ENCODE measurements at places on chromosomes 2 and 18.

DNA sequence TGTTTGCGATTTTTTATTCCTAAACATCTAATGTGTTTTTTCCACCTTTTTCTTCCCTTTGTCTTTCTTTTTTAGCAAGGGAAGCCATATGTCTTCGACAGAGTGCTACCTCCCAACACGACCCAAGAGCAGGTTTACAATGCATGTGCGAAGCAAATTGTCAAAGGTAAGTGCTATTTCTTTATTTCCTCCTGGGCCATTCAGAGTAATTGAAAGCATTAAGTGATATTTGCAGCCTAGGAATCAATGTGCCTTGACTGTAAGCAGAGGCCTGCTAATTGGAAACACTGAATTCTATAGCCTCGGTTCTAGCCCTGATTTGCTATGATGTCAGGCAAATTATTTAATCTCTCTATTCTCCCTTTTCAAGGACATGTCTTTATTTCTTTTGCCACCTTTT lies 47.0 kb downstream of the KIF5C start:
- DNase-seq: no peak

DNA sequence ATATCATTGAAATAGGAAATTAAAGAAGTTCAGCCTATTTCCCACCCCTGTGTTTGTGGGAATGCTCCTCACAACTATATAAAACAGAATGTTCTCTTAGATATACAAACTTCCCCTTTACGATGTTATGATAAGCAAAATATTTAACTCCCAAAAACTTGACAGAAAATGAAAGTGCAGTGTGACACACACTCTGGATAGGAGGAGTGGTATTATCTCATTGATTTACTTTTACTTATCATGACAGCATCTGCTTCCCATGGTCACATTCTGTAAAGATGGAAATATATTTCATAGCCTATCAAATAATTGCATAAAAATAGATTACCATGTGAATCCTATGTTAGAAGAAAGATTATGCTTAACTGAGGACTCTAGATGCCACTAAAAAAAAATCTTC lies 96.6 kb upstream of the STK17B start:
- no peak for DNase-seq

DNA sequence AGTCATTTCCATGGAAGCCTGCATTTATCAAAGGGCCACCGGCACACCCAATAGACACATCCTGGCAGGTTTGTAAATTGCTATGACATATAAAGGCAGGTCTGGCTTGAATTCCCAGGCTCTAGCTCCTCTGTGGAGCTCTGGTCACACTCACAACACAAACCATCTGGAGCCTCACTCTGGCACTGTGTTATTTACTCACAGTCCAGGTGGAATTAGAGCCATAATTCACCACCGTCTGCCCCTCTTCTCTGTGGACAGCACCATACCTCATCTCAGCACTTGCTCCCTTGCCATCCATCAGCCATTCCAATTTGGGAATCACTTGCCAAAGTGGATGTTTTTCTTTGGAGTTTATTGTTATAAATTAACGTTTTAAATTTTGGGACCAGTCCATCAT lies 84.3 kb upstream of the OSR1 start:
- DNase-seq: no peak

- no peak for DNase-seq
Measured at GRCh38 chr18:11179959-11180519, 30.7 kb upstream of the PIEZO2 start.

- DNase-seq: no peak
Measured at GRCh38 chr2:40093021-40093675, 314.1 kb upstream of the THUMPD2 start.

DNA sequence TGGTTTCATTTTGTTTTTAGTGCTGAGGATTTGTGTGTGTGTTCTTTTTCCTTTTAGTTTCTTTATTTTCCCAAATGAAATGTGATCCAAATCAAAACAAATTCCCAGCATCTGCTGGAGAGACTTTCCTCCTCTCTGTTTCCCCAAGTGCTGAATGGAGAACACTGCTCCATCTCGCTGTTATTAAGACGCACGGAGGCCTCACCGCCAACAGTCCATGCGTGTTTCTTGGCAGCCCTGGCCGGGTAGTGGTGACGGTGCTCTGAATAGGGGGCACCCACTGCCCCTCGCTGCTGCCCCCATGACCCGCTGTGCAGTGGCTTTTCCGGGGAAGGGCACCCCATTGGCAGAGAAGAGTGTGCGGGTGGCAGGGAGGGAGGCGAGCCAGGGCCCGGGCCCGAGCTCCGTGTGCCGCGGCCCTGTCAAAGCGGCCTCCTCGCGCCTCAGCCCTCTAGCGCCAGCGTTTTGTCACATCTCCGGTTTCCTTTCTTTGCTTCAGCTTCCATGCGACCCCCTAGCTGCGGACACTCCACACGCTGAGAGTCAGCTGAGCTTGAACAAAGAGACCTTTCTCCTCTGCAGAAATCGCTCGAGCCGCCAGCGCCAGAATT lies 473.7 kb upstream of the SALL3 start:
- no peak for DNase-seq

DNA sequence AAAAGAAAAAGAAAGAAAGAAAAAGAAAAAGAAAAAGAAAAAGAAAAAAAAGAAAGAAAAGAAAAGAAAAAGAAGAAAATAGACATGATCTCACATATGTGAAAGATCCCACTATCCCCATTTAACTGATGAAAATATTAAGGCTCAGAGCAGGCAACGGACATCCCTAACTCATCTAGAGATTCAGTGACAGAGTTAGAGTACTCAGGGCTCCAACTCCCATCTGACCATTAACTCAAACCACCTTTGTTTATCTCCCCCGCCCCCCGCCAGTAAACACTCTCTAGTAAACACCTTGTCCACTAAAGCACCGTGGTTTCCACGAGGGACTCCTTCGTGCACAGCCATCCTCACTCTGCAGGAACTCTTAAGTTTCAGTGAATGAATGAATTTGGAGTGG lies 142.9 kb downstream of the TGIF1 start:
- no peak for DNase-seq

DNA sequence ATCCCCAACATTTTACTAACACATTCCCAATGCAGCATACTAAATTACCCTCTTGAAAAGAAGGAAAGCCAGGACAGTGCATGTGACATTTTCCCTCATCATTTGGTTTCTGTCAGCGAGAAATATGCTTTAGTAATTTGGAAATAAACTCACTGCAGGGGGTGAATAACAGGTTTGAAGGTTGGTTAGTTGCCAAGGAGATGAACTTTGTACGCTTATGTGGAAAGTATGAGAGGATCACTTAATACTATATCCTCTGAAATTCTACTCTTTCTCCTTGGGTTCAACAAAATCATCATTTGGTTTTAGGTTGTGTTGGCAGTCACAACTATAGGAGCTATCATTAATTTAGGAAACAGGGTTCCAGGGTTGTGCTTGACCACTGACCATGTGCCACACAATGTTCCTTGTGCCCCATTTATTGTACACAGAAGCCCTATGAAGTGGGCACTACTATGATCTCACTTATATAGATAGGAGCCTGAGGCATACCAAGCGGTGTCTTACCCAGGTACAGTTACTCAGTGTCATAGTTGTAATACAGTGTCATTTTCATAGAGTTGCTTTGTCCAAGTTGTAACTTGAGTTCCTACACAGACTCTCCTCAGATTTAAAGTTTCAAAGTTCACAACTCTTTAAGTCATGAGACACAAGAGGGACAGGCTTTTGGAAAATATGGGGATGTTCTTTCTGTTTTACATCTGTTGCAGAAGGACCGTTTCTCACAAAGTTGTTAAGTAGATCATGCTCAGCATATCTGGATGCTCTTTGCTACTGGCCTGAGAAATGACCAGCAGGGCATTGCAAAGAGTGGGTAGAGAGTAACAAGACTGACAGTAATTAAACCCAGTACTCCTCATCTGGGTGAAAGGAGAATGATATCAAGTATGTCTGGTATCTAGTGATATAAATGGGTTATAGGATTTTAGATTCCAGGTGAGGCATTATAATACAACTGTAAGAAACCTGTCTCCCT lies 91.8 kb downstream of the MAP4K4 start:
- no peak for DNase-seq

DNA sequence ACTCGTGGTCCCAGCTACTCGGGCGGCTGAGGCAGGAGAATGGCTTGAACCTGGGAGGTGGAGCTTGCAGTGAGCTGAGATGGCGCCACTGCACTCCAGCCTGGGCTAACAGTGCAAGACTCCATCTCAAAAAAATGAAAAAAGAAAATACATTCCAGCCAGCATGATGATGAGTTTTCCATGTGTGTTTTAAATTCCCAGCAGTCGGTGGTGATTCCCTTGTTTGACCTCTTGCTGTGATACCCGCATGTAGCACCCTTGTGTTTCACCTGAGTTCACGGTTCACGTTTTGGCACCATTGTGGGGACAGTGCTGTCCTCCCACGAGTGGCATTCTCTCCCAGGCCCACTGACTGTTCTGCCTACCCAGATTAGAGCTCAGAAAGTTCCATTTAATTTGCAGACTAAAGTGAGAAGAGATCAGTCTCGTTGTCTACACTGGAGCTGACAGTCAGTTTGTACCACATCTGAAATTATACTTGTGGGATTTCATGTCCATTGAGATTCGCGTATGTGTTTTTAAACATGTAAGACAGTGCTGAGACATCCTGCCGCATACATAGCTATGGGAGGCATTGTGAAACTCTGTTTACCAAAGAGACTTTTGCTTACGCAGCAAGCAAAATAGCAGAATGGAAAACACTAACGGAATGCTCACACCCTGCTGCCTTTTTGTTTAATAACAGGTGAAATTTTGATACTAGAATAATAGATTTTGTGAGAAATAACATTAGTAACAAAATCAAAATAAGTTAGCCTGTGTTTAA lies 157.1 kb downstream of the GBX2 start:
- DNase-seq: no peak

- no peak for DNase-seq
Measured at GRCh38 chr2:31957354-31958139, 53.3 kb downstream of the MEMO1 start.

- peak; percentile 98 for DNase-seq
Measured at GRCh38 chr2:165462443-165462842, 7.1 kb upstream of the CSRNP3 start.

DNA sequence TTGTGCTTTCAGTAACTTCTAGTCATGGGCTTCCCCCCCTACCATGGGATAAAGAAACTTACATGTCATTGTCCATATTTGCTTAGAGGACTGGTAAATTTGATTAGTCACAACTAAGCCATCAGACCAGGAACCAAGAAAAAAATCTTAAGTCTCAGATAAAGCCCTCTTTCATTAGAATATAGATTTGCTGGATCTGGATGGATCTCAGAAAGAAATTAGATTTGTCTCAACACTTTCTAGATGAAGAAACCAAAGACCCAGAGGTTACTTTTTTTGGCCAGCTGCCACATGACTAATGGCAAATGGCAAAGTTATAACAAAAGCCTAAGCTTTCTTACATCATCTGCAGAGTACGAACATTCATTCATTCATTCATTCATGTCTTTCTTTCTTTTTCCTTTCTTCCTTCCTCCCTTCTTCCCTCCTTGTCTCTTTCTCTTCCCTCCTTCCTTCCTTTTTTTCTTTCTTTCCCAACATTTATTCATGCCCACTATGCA lies 60.2 kb downstream of the CDCA7 start:
- peak; percentile 77 for DNase-seq

GRCh38 chr18:58609536-58609993 lies 19.3 kb downstream of the ALPK2 start:
- DNase-seq: no peak

DNA sequence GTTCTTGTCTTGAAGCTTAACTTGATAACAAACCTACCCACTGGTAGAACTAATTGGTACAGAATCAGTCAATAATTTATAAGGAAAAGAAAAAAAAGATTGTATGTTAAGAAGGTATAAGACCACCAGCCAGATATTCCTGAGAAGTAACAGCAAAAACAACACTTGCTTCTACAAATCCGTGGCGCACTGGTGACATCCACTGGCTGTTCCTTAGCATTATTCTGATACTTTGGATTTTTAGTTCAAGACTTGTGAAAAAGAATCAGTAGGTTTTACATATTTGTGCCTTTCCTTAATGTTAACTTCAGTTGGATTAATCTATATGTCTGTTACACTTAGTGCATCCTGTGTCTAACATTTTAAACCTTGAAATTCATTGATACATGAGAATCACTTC lies 141.8 kb downstream of the GRB14 start:
- DNase-seq: peak; percentile 14

GRCh38 chr2:111633643-111634042 lies 250.3 kb downstream of the ANAPC1 start:
- no peak for DNase-seq

DNA sequence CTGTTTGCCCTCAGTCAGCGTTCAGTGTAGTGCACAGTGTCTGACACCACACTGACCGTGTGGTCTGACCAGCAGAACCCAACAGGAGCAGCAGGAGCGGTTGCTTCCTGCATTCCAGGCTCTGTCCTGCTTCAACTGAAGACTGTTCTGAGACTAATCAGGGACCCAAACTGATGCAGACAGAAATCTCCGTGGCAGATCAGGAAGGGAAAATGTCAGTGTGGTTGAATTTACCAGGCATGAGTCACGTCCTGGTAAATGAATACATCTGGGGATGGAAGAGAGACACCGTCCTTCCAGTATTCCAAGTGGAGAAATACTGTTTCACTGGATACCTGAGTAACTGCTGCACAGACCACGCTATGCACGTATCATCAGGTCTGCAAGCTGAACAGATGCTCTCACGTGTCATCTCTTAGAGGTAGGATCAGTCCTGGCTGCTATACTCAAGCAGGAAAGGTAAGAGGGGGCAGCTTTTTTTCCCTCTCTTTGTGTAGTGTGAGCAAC lies 223.6 kb upstream of the EPAS1 start:
- DNase-seq: no peak

DNA sequence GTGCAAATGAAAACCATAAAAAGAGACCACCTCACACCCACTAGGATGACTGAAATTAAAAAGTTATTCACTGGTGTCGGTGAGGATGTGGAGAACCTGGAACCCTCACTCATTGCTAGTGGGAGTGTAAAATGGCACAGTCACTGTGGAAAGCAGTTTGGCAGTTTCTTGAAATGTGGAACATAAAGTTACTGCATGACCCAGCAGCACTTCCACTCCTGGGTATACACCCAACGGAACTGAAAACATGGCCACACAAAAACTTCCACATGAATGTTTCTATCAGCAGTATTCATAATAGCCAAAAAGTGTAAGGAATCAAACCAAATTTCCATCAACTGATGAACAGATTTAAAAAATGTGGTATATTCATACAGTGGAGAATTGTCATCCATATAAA lies 65.1 kb upstream of the SLC66A3 start:
- no peak for DNase-seq

- DNase-seq: no peak
Measured at GRCh38 chr2:68237404-68237803, 14.9 kb downstream of the PPP3R1 start.

GRCh38 chr2:218332920-218333645 lies 23.6 kb upstream of the CATIP start:
- no peak for DNase-seq

GRCh38 chr2:228846161-228846560 lies 424.9 kb downstream of the PID1 start:
- no peak for DNase-seq

GRCh38 chr2:202098291-202098690 lies 25.2 kb downstream of the KIAA2012 start:
- DNase-seq: no peak

GRCh38 chr2:147348931-147349555 lies 495.8 kb upstream of the ACVR2A start:
- no peak for DNase-seq

GRCh38 chr18:3596637-3597384 lies 146.8 kb downstream of the TGIF1 start:
- DNase-seq: no peak

GRCh38 chr2:10132996-10133647 lies 10.6 kb downstream of the RRM2 start:
- no peak for DNase-seq

GRCh38 chr18:79008356-79008940 lies 28.8 kb downstream of the SALL3 start:
- DNase-seq: no peak

Data from NCI-H1694 (cell line).